ENCODE measurements at places on chromosomes 4 and X.

- DNase-seq, result no peak
Measured at GRCh38 chr4:87188048-87188447, 32.4 kb downstream of the KLHL8 start.

- no peak for DNase-seq
Measured at GRCh38 chr4:1496116-1496642, 89.9 kb upstream of the NKX1-1 start.

DNA sequence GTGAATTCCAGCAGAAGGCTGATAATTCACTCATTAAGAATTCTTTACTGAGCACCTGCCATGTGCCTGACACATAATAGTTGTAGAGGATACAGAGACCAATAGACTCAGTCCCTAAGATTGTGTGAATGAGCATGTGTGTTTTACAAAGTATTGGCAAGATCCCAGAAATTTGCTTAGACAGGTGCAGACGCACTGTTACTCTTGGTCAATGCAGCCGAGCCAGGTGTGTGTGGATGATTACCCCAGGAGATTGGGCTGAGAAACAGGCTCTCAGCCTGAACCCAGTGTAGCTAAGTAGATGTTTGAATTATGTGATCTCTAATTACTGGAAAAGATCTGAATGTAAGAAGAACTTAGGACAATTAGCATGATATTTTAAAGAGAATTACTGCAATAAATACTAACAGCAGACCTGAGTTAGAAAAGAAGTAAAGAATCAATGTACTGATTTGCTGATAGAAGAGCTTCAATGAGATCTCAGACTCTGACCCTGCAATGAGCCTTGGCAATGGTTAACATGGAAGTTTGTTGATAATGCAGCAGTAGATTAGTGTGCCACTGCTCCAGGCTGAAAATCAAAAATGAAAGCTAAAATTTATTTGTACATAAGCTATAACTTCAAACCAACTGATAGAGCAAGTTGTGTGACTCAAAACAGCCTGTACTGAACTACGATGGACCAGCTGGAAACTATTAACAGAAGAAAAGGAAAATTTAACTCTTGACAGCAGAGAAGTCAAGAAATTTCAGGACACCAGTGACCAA lies 32.2 kb upstream of the NDST4 start:
- DNase-seq, result no peak

DNA sequence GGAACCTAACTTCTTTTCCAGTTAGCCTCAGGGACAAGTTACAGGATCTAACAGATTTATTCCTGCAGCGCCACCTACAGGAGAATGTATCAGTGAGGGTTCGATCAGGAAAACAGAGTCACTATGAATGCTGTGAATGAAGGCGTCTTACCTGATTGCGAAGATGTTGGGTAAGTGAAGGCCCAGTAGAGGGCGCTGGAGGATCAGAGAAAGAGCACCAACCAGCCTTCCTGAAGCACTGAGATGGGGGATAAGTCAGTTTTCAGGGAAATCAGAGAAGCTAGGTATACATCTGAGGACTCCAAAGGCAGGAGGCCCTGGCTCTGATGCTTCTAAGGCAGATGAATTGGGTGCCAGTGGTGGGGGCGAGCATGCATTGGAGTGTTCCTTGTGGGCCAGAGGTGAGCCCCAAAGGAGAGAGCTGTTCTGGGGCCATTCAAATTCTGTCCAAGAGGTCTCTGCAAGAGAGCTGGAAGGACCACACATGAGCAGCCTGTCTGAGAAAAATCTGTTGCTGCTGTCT lies 169.9 kb upstream of the AADAT start:
- DNase-seq, result peak; percentile 59

DNA sequence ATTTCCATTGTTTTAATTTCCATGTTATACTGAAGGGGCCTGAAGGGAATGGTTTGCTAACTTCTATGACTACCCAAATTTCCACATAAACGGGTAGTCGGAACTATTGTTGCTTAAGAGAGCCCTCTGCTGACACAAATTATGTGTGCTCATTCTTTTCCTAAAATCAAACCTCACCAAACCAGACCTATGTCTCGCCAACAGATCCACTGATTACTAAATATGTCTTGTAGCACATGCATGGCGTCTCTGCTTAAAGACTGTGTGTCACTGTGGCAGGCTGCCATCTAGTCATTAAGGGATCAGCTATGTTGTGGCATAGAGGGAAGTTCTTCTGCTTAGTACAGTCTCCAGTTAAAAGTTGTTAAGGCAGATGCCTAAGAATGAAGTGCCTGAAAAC lies 25.1 kb downstream of the PIR start:
- no peak for DNase-seq

DNA sequence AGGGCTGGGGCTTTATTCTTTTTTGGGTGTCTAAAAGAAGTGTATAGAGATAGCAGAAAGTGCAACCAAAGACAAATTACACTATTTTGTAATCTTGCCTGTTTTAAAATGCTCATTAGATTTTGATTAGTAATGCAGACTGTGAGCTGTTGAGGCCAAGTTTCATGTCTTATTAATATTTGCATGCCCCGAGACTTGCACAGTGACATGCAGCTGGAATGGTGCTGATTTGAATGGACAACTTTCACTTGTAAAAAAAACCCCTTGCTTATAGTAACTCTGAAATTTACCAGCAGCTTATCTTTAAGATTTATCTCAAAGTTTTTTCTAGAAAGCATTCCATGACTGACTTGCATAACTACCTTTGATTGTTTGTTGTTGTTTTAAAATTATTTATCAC lies 835.1 kb upstream of the IGFBP7 start:
- no peak for DNase-seq

GRCh38 chrX:154040307-154040756 lies 20.6 kb upstream of the IRAK1 start:
- DNase-seq, result no peak

- DNase-seq, result no peak
Measured at GRCh38 chr4:181966104-181966551, 277.1 kb upstream of the TENM3 start.

DNA sequence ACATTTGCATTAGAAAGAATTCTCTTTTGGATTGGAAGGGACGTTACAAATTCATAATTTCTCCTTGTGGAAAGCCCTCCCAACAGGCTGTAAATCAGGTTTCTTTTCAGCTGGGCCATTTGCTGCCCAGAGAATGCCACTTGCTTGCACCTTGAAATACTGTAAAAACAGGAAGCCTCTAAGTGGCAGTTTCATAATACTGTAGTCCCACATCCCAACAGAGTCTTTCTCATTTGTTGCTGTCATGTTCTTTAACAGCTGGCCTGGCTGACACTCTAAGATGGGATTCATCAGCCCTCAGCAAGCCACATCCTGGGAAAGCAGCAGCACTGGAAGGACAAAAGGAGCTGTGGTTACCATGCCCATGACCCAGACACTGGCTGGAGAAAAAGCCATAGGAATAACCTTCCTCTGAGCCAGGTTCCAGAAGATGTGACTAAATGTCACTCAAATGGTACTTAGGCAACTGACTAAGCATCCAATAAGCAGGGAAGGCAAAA lies 221.9 kb upstream of the MBNL3 start:
- no peak for DNase-seq

- no peak for DNase-seq
Measured at GRCh38 chr4:31427691-31428090, 707.5 kb downstream of the PCDH7 start.

- DNase-seq, result no peak
Measured at GRCh38 chr4:80091688-80092087, 18.7 kb upstream of the ANTXR2 start.

DNA sequence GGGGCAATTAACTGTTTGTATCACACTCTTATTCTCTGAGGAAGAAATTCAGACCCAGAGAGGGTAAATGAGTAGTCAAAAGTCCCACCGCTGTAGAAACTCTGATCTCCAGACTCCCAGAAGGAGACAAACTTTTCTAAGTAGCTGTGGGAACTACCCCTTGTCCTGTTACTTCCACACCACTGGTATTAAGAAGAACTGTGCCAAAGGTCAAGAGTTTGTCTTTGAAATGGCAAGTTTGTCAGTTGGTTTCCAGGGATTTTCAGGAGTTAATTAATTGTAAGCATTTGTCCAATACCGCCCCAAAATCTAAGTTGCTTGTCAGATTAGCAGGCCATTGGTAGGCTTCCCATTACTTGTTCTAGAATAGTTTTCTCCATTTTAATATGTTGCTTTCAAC lies 85.7 kb downstream of the GC start:
- no peak for DNase-seq

DNA sequence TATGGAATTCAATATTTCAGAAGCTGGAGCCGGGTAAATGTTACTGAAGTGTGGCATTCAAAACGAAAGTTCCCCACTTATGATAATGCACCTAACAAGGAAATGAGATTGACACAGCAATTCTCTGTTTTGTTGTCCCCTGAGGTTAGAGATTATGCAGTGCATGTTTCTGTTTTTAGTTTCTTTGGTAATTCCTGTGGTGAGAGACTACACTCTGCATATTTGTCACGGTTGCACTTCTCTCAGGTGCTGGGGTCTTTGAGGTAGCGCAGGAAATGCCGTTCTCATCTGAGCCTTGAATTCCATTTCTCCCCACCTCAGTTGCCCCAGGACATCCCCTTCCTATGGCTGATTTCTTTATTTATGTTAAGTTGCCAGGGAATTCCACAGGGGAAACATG lies 15.3 kb upstream of the BEND4 start:
- no peak for DNase-seq

GRCh38 chr4:161314371-161314770 lies 849.4 kb downstream of the FSTL5 start:
- DNase-seq, result no peak

GRCh38 chrX:19909761-19910160 lies 22.4 kb upstream of the SH3KBP1 start:
- DNase-seq, result no peak

DNA sequence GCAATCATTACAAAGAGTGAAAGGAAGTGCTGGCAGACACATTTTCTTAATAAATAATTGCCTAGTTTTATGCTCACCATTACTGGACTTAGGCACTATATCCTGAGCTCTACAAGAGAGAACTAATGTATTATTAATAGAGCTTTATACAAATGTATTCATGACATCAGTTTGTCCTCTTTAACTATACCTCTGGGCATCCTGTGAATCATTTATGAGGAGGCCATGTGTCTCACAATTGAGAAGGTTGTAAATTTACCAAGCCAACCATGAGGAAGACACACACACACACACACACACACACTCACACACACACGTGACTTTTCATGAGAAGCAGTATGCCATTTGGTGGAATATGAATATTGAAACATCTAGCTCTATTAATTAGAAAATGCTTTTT lies 728.2 kb downstream of the ARAP2 start:
- DNase-seq, result no peak

DNA sequence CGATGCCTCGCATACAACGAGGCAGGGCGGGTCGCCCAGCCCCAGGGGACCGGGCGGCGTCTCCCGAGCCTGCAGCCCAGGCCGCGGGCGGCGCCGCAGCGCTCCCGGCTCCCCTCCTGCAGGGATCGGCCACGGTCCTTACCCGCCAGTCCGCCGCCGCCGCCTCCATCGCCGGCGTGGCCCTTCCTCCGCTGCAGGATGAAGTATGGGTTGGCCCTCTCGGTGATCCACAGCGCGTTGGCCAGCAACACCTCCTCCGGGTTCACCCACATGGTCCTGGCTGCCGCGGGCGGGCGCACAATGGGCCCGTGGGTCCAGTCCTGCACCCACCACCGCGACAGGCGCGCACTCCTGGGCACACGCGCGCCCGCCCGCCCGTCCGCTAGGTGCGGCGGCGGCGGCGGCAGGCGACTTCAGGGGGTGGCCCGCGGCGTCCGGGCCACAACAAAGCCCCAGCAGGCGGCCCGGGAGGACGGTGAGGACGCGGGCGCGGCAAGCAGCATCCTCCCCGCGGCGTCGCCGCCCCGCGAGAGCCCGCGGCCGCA lies 339 bp downstream of the TBC1D9 start:
- DNase-seq, result peak; percentile 25

GRCh38 chr4:188986271-188986689 lies 847.0 kb downstream of the TRIML1 start:
- no peak for DNase-seq
